RPMI7951 (cell line): ENCODE measurements at places on chromosomes 7 and 10.

GRCh38 chr7:133389727-133390126 is 136.8 kb downstream of the EXOC4 start:
- no peak for DNase-seq

GRCh38 chr10:22554461-22555182 is 159.8 kb downstream of the PIP4K2A start:
- DNase-seq, result no peak

- peak; percentile 59 for DNase-seq
Measured at GRCh38 chr10:132946-133898, 2.0 kb upstream of the ZMYND11 start.

GRCh38 chr10:109877546-109877945 is 45.8 kb downstream of the XPNPEP1 start:
- no peak for DNase-seq

DNA sequence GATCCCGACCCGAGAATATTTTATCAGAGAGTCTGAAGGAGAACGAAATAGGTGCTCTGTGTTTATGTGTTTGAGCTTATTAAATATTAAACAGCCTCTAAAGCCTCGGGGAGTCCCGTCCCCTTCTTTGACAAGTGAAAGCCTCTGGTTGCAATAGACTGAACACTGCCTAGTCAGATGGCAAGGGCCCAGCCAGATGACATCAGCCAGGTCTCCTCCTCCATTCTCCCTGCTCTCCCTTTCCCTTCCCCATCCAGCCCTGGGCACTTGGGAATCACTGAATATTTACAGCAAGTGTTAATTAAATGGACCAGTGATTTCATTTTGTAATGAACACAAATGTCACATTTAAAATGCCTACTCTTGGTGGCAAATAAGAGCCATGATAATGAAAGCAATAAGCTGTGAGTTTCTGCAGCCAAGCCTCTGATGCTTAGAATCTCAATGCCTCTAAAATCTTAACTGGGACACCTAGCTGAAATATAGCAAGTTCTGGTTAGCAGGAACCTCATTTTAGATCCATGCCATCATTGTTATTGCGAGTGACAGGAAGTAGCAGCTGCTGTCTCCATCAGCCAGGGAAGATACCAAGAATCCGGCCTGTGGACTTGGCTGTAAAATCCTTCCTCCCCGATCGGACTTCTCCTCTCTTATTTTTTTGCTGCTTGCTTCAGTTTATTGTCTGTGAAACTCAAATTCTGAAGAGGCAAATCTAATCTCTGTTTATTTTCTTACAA is 202.1 kb downstream of the PRPF18 start:
- DNase-seq, result peak; percentile 66

- DNase-seq, result no peak
Measured at GRCh38 chr7:159128767-159129166, 15.9 kb downstream of the VIPR2 start.

DNA sequence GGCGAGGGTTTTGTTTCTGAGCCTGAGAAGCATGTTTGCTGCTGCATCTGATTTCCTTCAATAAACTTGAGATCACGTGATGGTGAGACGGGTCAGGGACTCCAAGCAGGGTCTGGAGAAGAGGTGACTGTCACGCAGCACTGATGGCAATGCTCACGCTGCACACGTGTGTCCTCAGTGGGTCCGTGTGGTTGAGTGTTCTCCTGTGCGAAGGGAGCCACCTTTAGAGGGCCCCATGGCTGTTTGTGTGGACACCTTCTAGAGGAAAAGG is 100.4 kb downstream of the WDR37 start:
- DNase-seq, result no peak

- no peak for DNase-seq
Measured at GRCh38 chr10:5155951-5156350, 29.0 kb downstream of the AKR1C8 start.

DNA sequence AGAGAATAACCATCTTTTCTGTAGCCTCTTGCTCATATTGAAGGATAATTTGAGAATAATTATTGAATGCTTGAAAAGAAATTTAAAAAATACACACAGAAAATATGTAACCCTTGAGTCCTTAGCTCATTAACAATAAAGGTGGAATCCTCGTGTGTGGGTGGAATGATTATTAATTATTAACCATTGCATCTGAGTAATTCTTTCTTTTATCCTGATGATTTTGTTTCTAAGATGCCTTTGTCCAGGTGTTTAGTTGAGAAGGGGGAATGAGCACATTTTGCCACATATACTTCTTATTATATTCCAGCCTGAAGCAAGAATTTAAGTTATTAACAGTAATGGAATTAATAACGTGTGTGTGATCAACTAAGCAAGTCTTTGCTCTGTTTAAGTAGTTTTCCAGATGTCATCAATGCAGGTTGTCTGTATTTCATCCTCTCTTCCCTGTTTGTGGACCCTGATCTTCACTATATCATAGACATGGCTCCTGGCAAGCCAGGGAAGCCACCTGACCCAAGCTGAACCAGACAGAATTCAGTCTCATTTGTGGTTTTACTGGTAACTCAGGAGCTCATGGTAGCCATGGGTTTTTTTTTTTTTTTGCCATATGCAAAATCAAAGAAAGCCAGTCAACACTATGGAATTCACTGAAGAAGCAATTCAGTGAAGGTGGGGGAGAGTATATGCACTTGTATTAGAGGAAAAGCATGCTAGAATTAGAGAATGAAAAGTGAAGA is 144.3 kb downstream of the KIF20B start:
- DNase-seq, result peak; percentile 62

GRCh38 chr7:102830197-102830596 is 81.4 kb downstream of the FAM185A start:
- peak; percentile 71 for DNase-seq

DNA sequence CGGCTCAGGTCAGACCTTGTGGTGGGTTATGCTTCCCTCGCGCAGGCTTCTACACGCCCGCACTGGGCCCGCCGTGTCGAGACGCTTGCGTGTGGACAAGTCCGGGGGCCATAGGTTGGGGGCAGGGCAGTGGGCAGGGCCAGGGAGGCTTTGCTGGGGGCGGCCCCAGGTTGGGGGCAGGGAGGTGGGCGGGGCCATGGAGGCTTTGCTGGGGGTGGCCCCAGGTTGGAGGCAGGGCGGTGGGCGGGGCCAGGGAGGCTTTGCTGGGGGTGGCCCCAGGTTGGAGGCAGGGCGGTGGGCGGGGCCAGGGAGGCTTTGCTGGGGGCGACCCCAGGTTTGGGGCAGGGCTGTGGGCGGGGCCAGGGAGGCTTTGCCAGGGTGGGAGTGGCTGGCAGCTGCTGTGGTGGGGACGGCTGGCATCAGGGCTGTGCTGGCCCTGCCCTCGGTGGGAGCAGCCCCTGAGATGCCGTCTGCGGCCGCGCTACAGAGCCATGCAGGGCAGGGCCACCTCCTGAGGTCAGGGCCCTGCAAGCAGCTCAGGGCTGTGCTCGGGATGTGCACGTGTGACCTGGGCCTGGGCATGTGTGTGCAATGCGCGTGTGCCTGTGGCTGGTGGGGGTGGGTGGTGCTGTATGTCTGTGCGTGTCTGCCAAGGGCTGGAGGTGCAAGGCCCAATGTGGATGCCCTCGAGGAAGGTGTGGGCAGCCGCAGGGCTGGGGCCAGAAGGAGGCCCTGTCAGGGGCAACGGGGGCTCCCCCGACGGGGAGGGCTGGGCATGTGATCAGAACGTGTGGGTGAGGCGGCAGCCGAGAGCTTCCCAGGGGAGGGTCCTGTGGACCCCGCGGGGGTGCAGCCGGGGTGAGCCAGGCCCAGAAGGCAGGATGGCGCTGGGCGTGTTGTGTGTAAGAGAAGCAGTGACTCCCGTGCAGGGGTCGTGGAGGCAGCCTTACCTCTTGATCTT is 72.5 kb upstream of the NKX6-2 start:
- DNase-seq, result no peak

GRCh38 chr10:75037171-75038153 is 74.0 kb upstream of the SAMD8 start:
- no peak for DNase-seq

DNA sequence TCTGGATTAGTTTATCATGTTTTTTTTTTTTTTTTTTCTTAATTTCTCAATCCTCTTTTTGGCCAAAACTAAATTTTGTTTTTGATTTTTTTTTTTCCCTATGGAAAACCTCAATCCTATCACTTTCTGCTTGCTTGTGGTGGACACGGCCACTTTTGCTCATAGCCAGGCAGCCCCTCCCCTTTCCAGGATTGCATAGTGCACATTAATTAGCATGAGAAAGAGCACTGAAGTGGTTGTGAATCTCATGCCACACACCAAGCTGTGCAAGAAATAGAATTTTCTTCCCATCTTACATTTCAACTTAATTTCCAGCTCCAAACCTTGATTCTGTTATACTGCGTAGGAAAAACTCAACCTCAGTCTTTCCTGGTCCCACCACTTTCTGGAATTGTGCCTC is 34.6 kb downstream of the MGAM2 start:
- no peak for DNase-seq

- DNase-seq, result no peak
Measured at GRCh38 chr10:1324903-1325302, 268.7 kb downstream of the WDR37 start.

GRCh38 chr10:58360412-58361004 is 24.7 kb upstream of the TFAM start:
- peak; percentile 57 for DNase-seq

- DNase-seq, result no peak
Measured at GRCh38 chr10:97540669-97541500, 31.7 kb upstream of the ANKRD2 start.

DNA sequence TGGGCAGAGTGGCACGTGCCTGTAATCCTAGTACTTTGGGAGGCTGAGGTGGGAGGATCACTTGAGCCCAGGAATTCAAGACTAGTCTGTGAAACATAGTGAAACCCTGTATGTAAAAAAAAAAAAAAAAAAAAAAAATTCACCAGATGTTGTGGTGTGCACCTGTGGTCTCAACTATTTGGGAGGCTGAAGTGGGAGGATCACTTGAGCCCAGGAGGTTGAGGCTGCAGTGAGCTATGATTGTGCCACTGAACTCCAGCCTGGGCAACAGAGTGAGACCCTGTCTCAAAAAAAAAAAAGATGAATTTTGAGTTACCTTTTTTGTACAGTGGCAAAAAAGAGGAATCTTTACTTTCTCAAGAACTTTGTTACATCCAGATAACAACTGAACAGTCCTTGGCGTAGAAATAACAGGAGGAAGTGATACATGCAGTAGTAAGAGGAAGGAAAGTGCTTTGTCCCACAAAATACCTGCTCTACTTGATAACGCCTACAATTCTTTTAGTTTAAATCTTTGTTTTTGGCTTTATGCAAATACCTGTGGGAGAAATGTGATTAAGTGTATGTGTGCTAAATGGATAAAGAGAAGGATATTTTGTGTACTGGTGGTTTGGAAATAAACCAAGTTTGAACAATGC is 29.3 kb downstream of the SPAG6 start:
- DNase-seq, result no peak

DNA sequence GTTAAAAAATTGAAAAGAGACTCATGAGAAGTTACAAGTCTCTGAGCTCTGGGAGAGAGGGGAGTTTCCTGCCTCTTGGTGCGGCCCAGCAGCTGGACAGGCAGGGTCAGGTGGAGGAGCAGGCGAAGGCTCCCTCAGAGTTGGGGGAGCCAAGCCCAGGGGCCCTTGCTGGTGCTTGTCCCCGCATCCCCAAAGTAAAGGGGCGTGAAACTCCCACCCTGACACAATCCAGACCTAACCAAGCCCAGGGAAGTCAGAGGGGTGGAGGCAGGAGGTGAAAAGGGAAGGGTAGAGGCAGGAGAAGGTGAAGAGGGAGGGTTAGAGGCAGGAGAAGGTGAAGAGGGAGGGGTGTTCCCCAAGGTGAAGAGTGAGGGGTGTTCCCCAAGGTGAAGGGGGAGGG is 322.8 kb downstream of the GLRX3 start:
- DNase-seq, result no peak

DNA sequence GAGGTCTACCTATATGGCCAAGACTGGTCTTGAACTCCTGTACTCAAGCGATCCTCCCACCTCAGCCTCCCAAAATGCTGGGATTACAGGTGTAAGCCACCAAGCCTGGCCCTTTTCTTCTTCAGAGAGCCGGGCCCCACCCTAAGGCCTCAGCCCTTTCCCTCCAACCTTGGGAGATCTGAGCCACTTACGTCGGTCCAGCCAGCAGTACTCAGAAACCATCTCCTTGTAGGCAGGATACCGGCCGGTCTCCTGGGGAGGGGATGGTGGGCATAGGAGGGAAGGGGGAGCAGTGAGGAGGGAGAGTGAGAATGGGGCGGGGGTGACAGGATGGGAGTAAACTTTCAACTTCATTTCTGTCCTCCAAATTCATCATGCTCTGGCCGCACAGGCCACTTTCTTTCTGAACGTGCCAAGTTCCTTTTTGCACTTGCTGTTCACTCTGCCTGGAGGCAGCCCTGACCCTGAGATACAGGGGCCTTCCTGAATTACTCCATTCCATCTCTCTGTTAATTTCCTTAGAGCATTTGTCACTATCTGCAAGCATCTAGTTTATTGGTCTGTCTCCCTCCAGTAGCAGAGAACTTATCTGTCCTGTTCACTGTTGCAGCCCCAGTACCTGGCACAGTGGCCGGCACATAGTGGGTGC is 10.4 kb downstream of the PDZD7 start:
- DNase-seq, result no peak

GRCh38 chr7:129739427-129739826 is 127.9 kb downstream of the NRF1 start:
- peak; percentile 10 for DNase-seq

GRCh38 chr10:18567343-18567856 is 84.0 kb downstream of the NSUN6 start:
- no peak for DNase-seq

GRCh38 chr10:7274293-7274692 is 136.5 kb downstream of the SFMBT2 start:
- no peak for DNase-seq

GRCh38 chr10:126013489-126014281 is 117.3 kb downstream of the FANK1 start:
- DNase-seq, result peak; percentile 88

DNA sequence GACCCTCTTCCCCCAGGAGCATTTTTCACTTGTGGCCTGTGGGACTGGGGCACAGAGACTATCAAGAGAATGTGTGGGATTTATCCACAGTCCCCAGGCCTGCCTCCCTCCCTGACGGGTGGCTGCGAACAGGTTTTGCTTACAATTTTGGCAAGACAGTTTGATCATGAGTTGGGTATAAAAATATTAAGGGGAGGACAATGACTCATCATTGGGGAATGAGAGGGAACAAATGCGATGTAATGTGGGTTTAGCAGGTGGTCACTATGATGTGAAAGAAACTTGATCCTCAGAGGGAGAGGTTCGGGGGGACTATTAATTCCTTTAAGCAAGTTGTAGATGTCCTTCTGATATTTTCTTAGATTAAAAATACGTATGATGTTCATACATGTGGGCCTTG is 52.2 kb downstream of the EMX2 start:
- no peak for DNase-seq

- DNase-seq, result peak; percentile 82
Measured at GRCh38 chr10:77391605-77392235, 245.9 kb downstream of the KCNMA1 start.

GRCh38 chr7:96708872-96709271 is 774 bp downstream of the SEM1 start:
- DNase-seq, result peak; percentile 1

DNA sequence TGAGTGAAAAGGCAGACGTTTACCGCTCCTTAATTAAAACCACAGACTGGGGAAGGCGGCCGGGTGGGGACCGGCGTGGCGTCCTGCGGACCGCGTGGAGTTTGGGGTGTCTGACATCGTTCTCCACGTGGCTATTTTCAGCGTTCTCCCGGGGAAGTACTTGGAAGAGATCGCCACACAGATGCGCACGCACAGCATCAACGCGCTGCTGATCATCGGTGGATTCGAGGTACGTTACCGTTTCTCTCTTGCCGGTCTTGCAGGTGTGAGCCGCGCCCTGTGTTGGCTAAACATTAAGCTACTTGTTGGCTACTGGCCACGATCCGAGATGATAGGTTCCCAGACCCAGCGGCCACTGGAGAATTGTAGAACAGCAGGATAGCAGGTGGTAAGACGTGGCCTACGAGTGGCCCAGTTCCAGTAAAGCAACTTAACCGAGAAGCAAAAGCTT is 51.3 kb downstream of the PFKP start:
- DNase-seq, result no peak
